MCF 10A (cell line): ENCODE measurements at places on chromosomes 3 and 15.

- DNase-seq: peak; percentile 80
These were observed 12.4 kb downstream of the KLF13 start for GRCh38 chr15:31338879-31339557.

DNA sequence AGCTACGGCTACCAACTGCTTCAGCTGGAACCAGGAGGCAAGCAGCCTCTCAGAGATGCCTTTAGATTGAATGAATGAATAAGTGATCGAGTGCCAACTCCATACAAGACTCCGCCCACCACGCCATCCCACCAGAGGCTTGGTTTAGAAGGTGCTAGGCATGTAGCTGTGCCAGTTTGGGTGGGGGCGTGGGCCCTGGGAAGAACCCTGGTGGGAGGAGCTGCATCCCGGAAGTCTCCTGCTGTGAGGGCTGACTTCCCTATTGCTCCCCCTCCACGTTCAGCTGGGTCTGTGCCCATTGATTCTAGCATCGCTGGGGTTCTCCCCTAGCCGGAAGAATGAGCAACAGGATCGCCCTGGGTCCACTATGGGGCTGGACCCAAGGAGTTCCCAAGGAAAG, 20.9 kb downstream of the LINGO1 start:
- no peak for DNase-seq

- DNase-seq: no peak
These were observed 93.1 kb downstream of the STAG1 start for GRCh38 chr3:136658946-136659682.

- DNase-seq: no peak
These were observed 6.9 kb downstream of the ST6GAL1 start for GRCh38 chr3:186937017-186937875.

DNA sequence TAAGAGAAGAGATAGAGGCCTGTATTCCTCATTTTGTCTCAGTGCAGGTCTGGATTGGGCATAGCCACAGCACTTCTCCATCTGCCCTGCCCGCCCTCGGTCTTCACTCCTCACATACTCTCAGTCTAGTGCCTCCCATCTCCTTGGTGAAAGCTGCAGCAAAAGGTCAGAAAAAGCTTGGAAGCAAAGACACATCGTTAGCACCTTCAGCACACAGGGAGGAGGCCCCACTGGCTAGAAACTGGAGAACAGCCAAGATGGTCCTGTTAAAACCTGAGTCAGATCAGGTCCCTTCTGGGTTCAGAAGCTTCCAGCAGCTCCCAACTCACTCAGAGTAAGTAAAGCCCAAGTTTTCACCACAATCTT, 1.6 kb upstream of the KLF15 start:
- DNase-seq: no peak

GRCh38 chr3:157491136-157491535, 12.1 kb downstream of the VEPH1 start:
- DNase-seq: no peak

GRCh38 chr15:45199136-45199810, 11.5 kb upstream of the SHF start:
- DNase-seq: peak; percentile 47

- no peak for DNase-seq
These were observed 54.4 kb upstream of the SLC6A11 start for GRCh38 chr3:10761583-10761982.

- no peak for DNase-seq
These were observed 3.0 kb upstream of the LRRC34 start for GRCh38 chr3:169815590-169816150.
